ENCODE measurements at places on chromosomes 1 and 21. TPM values are rescaled to one million over a fixed set of nuclear protein-coding genes. Genes with fewer than 3 reads are reported as not detected.

The OR2T11 gene
- not detected for total RNA-seq

The LRRC71 gene
- total RNA-seq, result not detected

The SYT11 gene
- total RNA-seq, result 10.4 TPM

The WNT3A gene
- not detected for total RNA-seq

The CCDC24 gene
- under 0.01 TPM for total RNA-seq

The F3 gene
- total RNA-seq, result 1.6 TPM

The AMY1A gene
- total RNA-seq, result not detected

The PGLYRP3 gene
- total RNA-seq, result not detected

The CRYAA gene
- total RNA-seq, result not detected

The UBL4B gene
- not detected for total RNA-seq

The CACYBP gene
- 136 TPM for total RNA-seq

The PLA2G5 gene
- total RNA-seq, result 0.52 TPM

The HES3 gene
- not detected for total RNA-seq

The ENTREP3 gene
- total RNA-seq, result 2.1 TPM

The CFHR2 gene
- not detected for total RNA-seq

The SLC25A34 gene
- total RNA-seq, result 1.6 TPM

The MOB3C gene
- 14.1 TPM for total RNA-seq

The RAB29 gene
- total RNA-seq, result 4.7 TPM

The ACTN2 gene
- total RNA-seq, result 660 TPM

The LENEP gene
- total RNA-seq, result not detected

The NTRK1 gene
- total RNA-seq, result 0.52 TPM

The LCK gene
- total RNA-seq, result 2.1 TPM

The OR2C3 gene
- 0.52 TPM for total RNA-seq

The PERM1 gene
- total RNA-seq, result 3.1 TPM

The IBA57 gene
- total RNA-seq, result 3.1 TPM

The SH2D1B gene
- total RNA-seq, result 0.52 TPM

The C4BPB gene
- not detected for total RNA-seq

The SNRNP40 gene
- 84.5 TPM for total RNA-seq

The SLC6A17 gene
- total RNA-seq, result 0.52 TPM

The TMEM125 gene
- total RNA-seq, result 0.52 TPM

The KIAA0040 gene
- total RNA-seq, result 5.2 TPM

The ARHGEF16 gene
- total RNA-seq, result 0.52 TPM

The IGFN1 gene
- total RNA-seq, result 0.52 TPM

The SH2D2A gene
- not detected for total RNA-seq

The RASAL2 gene
- 8.4 TPM for total RNA-seq

The F13B gene
- total RNA-seq, result not detected

The KCNJ15 gene
- 0.52 TPM for total RNA-seq

The RUNX3 gene
- total RNA-seq, result under 0.01 TPM

All from skeletal muscle tissue (tissue), 5 donors.